ENCODE measurements at places on chromosomes 1 and 21.

GRCh38 chr1:183188240-183188639 lies 2.2 kb downstream of the LAMC2 start:
- DNase-seq = no peak

GRCh38 chr1:108063703-108064102 lies 98.7 kb upstream of the VAV3 start:
- DNase-seq = no peak

DNA sequence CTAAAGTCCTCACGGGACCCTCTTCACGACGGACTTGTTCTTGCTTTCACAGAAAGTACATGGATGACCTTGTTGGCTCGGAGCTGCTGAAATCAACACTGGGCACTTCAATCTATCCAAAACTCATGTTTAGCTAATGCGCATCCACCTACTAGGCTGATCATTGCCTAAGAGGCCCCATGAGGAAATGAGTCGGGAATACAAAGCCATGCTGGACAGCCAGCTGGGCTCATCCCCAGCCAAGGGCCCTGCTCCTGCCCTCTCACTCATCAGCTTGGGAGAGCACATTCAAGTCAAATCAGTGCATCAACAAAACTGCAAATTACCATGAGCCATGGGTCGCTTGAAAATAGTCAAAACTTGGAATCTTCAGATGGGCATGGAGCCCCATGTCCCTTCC lies 14.8 kb upstream of the HEYL start:
- DNase-seq = no peak

DNA sequence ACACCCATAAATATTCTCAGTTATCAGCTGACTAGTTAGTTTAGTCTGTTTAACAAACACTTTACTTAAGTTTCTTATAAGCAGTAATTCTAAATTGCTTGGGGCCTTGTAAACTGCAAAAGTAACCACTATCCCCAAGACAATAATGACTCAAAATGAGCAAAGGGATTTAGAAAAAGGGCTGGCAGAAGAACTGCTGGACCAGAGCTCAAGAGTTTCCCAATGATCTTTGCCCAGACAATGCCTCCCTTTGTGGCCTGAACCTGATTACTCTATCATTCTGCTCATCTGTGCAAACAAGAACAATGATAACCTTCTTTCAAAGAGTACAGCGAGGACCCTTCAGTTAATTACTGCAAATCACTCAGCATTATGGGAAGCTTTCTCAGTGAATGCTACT lies 123.5 kb downstream of the TIAM1 start:
- DNase-seq = no peak
